Hippocampal formation (tissue), 2 donors: ENCODE measurements at places on chromosomes 3 and 15.

DNA sequence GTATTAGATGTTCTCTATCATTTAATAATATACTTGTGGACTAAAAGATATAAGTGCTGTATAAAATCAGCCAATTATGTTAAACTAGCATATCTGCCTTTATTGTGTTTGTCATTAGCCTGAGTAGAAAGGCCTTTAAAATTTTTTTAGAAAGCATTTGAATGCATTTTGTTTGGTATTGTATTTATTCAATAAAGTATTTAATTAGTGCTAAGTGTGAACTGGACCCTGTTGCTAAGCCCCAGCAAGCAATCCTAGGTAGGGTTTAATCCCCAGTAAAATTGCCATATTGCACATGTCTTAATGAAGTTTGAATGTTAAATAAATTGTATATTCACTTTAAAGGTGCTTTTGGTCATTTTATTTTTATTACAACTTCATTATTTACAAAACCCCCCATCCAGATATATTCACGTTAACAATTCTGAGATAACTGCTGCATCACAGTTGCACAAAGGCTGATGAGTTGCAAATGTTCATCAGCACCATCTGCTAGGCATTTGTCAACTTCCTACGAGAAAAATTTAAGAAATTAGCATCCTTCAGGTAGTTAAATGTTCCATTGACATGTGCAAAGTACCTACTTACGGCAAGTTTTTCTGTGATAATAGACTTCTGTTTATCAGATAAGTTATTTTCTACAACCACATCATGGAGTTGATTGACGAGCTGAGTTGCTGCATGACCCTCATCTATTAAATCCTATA, 6.3 kb downstream of the EIF4A2 start:
- no peak for DNase-seq

DNA sequence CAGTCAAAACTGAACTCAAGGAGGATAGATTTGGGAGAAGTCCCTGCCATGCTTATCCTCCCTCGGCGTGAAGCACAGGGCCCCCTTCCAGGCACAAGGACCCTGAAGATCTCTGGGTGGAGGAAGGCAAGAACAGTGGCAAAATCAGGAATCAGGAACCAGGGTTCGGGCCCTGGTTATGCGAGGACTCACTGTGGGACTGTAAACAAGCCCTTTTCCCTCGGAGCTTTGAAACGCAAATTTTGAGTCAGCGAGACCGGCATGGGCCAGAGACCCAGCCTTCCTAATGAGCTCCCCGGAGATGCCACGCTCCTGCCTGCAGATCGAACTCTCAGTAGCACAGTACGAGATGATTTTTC, 70.1 kb downstream of the SLC12A8 start:
- DNase-seq: no peak

DNA sequence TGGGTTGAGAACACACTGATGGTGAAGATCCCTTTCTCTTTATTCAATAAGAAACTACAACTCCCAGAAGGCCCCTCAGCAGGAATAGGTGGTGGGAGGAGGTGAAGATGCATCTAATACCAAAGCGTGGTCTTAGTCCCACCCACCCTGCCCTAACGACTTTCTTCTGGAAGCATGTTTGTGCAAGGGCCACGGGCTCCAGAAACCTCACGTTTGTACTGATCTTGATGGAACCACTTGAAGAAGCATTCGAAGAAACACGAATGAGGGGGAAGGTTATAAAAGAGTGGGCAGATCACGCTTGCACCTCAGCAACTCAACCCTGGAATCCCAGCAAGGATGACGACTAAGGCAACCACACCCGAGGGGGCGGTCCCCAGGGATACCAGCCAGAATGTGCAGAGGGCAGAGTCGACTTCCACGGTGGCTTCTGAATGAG, 10.6 kb upstream of the SLC25A36 start:
- no peak for DNase-seq

DNA sequence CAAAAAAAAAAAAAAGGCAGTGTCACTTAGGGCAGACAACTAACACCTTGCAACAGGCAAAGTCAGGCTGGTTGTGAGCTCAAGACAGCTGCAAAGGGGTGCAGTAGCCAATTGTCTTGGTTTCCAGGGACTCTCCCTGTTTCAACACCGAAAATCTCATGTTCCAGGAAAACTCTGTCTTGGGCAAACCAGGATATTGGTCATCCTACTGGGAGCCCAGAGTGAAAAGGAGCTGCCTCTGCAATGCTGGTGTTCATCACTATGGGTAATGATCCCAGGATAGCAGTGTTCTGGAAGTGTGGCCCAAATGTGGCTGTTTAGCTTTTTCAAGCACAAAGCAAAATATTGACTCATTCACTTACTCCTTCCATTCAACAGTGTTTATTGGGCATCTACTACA, 82.6 kb downstream of the ARHGAP31 start:
- DNase-seq: no peak
